Activated T-cell treated with anti-CD3 and anti-CD28 coated beads for 4 hours (primary cell): ENCODE measurements at places on chromosomes 6 and 20.

- DNase-seq, result no peak
Observed at GRCh38 chr6:87210979-87211378, 55.6 kb downstream of the ZNF292 start.

- no peak for DNase-seq
Observed at GRCh38 chr6:11631008-11631407, 93.5 kb downstream of the TMEM170B start.

DNA sequence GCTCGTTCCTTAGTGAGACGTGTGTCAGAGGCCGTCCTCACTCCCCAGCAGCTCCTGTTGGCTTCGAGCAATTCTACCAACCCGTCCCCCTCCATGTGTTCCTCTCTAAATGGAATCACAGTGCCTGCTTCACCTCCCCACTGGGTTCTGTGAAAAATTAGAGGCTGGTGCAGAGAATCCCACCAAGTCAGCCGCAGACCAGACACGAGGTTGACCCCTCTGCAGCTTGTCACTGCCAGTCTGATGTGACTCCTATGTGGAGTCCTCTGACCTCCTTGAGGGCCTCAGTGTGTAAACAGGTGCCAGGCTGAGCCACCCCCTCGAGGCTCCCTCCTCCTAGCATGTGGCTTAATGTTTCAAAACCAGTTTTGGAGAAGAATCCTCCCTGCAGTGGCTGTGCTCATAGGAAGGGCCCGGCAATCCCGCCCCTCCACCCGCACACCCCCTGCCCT lies 12.6 kb upstream of the IRF4 start:
- DNase-seq, result no peak

DNA sequence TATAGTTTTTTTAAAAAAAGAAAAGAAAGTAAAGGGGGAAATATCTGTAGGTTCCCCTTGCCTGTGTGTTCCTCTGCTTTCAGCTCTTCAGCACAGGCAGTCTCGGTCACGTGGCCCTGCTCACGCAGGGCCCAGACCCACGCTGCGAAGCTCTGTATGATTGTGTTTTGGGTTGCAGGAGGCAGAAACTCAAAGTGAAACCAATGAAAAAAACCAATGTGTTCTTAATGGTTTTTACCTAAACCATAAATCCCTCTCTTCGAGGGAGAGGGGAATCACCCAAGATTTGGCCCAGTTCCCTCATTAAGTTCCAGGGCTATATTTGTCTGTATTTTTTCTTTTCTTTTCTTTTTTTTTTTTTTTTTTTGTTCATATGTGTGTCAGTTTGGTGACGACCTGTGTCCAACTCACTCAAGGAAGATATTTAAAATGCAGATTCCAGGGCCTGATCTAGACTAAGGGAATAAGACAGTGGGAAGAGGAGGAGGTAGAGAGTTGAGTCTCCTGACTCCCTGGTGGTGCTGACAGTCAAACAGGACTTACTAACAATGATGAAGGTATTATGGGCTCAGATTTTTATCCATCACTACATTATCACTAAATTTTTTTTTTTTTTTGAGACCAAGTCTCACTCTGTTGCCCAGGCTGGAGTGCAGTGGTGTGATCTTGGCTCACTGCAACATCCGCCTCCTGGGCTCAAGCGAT lies 33.8 kb upstream of the RREB1 start:
- peak; percentile 48 for DNase-seq

- DNase-seq, result no peak
Observed at GRCh38 chr20:8155229-8155628, 23.2 kb downstream of the PLCB1 start.

- no peak for DNase-seq
Observed at GRCh38 chr6:55617272-55617671, 38.3 kb upstream of the HMGCLL1 start.

DNA sequence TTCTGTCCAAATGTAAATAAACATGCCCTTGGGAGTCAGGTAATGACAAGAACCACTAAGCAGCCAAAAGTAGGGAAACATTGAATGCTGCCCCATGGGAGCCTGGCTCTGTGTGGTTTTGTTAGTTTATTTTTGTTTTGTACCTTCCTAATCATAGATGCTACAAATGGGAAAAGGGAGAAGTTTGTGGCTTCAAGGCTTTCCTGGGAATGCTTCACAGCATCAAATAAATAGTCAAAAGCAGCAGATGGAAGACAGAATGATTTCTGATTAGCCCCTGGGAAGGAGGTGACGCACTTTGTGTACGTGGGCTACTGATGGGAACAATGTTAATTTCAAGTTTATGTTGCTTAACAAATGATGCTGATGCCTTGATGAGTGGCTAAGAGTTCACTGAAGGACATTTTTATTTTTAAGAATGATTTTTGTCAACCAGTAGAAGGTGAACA lies 532.7 kb downstream of the BCKDHB start:
- no peak for DNase-seq

DNA sequence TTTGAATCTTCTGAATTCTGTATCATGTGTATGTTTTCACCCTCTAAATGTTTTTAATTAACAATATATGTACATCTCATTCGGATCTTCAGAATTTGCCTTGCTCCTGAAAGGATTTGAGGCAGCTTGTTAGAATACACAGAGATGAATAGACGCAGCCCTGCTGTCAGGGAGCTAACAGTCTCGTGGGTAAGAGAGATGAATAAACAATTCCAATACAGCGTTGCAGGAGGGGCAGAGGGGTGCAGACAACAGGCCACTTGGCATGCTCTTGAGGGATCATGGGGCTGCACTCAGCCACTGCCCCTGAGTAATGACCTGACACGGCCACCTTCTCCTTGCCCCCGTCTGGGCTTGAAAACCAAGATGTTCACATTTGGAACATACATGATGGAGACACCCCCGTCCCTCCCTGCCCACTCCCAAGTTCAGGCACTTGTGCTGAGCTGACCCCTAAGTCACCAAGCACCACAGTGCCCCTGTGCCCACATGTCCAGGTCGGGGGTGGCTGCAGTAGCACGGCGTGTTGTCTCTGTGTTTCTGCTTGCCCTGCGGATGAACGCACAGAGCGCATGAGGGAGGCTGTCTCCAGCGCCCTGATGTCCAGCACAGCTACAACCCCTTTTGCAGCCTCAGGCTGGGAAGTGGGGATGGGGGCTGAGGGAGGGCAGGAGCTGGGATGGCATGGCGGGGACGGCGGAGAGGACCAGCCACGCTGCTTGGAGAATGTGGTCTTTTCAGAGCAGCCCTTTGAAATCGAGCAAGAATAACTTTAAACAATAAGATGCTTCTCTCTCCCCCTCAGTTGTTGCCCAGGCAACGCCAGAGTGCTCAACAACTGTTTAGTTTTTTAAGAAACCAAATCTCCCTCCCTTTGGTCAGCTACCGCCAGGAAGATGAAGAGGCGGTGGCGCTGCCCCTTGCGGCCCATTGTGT lies 33.0 kb upstream of the CDH22 start:
- DNase-seq, result no peak

DNA sequence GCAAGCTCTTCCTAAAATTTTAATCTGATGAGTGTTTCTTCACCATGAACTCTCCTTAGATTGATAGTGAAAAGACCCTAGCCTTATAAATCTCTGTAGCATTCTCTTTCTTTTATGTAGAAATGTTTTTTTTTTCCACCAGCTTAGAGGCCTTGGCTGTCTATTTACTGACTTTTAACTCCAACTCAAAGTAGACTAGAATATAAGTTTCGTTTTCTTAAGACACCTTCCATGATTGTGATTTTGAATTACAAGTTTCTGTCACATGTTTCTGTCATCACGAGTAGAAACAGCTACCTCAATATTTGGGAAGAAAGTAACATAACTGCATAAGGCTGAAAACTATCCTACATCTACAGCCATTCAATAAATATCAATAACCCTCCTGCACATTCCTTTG lies 17.8 kb downstream of the ADGRF4 start:
- DNase-seq, result no peak
